ENCODE measurements at places on chromosomes 12 and 14.

DNA sequence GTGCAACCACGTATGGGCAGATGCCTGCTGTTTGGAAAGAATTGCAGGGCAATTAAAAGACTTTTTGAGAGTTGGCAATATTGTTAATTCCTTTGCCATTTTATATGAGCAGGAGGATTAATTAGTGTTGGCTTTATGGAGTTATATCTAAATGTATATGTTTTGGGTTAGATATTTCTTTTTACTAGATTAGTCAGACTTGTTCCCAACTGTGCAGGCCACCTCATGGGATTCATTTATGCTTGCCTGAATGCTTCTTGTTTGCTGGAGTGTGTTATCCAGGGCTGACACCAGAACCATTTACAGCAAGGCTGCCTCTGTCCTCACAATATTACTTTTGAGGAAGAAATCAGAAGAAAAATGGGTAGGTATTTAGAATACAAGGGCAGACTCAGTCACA lies 192.5 kb downstream of the KTN1 start:
- DNase-seq, result no peak

- DNase-seq, result no peak
Observed at GRCh38 chr14:33352821-33353220, 414.1 kb downstream of the NPAS3 start.

- no peak for DNase-seq
Observed at GRCh38 chr14:101591121-101591520, 29.8 kb downstream of the DIO3 start.

DNA sequence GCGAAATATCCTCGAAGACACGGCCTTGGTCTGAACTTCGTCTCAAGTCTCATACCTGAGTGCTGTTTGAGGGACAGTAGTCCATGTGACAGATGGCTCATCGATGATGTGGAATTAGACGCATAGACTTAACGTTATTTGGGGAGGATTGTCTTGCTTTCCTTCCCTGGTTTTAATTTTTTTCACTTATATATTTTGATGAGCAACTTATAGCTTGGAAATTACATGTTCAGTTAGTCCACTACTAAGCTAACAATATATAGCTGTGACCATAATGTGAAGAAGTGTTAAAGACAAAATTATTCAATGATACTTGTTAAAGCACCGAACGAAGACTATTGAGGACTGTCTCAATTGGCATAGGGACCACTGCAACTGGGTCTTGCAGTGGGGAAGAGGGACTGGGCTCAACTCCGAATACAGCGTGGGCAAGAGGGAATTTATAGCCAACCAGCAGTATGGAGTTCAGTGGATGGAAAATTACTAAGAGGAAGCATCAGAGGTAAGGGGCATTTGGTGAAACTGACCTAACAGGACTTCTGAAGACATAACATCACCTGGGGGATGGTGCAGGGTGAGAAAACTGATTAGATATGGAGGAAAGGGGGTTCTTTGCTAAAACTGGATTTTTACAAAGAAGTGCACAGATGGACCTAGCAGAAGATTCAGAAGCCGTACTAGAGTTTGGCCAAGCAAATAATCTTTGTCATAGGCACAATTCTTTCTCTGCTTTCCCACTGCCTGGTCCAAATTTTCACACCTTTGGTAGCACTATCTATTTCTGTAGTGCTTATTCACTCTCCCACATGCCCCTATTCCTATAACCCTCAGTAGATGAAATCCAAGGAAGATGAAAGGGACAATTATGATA lies 910 bp upstream of the TM7SF3 start:
- no peak for DNase-seq

GRCh38 chr14:76644855-76645518 lies 116.3 kb upstream of the VASH1 start:
- DNase-seq, result peak; percentile 22

DNA sequence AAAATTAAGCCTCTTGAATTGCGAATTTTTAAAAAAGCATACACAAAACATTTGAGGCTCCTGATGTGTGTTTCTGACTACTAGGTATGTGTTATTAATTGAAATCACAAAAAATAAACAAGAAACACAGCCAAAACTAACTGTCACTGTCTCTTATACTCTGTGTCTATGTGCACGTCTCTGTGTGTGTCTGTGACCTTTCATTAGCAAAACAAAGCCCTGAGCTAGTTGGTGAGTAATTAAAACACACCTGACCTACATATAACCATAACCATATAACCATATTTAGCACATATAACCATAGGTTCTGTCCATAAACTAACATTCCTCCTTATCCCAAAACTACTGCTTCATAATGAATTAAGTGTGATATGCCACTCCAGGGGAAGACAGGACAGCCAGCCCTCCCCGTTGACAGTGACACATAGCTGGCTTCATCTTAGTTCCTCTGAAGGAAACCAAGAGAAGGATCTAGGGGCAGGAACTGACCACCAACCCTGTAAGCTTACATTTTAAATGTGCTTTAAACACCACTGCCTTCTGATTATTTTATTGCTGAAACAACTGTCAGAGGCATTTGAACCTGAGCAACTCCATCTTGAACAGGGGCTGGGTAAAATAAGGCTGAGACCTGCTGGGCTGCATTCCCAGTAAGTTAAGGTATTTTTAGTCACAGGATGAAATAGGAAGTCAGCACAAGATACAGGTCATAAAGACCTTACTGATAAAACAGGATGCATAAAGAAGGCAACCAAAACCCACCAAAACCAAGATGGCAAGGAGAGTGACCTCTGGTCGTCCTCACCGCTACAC lies 106.7 kb downstream of the PPP2R5E start:
- no peak for DNase-seq

DNA sequence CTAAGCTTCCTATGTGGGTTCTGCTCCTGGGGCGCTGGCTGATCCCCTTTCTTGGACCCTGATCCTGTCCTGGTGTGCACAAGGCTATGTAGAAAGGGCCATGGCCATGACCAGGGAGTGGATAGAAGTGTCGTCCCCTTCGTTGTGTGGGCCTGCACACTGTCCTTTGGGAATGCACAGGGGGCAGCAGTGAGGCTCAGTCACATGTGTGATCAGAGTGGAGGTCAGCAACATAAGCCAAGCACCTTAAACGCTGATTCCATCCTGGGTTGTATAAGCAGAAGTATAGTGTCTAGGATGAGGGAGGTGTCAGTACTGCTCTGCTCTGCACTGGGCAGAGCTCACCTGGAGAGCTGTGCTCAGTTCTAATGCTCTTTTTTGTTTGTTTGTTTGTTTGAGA lies 48.4 kb downstream of the ESRRB start:
- no peak for DNase-seq

DNA sequence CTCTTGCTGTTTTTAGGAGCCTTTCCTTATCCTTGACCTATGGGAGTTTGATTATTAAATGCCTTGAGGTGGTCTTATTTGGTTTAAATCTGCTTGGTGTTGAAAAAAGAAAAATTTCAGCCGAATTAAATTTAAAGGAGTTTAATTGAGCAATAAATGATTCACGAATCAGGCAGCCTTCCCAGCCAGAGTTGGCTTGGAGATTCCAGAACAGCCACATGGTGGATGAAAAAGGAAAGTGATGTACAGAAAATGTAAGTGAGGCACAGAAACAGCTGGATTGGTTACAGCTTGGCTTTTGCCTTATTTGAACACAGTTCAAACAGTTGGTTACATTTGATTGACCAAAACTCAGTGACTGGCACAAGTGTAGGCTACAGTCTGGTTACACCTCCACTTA lies 69.7 kb downstream of the WASHC3 start:
- DNase-seq, result no peak

- no peak for DNase-seq
Observed at GRCh38 chr14:98919434-98919833, 352.6 kb downstream of the BCL11B start.

DNA sequence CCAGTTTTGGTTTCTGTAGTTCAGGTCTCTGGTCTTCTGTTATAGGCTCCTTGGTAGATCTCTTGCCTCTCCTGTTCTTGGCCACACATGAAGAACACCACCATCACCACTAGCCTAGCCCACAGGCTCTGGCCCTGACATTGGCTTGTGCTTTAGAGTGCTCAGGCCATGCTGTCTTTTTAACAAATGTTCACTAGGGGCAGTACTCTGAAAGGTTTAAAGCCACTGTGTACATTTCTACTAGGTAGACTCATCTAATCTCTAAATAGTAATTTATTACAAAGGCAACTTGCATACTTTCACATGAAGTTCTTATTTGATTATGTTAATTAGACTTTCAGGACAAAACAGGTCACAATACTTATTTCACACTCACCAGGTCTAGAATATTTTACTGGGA lies 38.3 kb downstream of the PDE6H start:
- DNase-seq, result no peak

DNA sequence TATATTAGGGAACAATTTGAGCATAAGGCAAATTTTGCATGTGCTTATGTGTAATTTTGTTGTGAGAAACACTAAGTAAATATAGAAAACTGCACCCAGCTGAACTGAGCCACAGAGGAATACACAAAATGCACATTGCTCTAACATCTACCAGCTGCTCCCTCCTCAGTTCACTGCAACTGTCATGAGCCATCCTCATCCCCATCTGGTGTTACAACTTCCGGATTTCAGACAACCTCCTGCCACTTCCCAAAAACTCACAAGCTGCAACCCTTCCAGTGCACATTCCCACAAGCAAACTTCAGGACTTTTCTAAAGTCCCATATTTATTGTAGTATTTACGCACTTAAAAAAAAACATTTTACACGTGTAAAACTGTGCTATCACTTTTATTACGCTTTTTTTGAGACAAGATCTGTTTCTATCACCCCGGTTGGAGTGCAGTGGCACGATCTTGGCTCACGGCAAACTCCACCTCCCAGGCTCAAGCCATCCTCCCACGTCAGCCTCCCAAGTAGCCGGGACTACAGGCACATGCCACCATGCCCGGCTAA lies 169.1 kb upstream of the TBX3 start:
- no peak for DNase-seq

GRCh38 chr14:90344331-90345238 lies 12.8 kb upstream of the NRDE2 start:
- DNase-seq, result no peak

DNA sequence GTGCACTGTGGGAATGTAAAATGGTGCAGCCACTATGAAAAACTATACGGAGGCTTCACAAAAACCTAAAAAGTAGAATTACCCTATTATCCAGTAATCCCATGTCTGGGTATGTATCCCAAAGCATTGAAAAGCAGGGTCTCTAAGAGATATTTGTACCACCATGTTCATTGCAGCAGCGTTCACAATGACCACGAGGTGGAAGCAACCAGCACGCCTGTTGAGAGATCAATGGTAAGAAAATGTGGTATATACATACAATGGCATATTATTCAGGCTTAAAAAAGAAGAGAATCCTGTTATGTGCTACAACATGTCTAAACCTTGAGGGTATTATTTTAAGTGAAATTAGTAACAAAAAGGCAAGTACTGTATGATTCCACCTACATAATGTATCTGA lies 910 bp upstream of the NOPCHAP1 start:
- no peak for DNase-seq

DNA sequence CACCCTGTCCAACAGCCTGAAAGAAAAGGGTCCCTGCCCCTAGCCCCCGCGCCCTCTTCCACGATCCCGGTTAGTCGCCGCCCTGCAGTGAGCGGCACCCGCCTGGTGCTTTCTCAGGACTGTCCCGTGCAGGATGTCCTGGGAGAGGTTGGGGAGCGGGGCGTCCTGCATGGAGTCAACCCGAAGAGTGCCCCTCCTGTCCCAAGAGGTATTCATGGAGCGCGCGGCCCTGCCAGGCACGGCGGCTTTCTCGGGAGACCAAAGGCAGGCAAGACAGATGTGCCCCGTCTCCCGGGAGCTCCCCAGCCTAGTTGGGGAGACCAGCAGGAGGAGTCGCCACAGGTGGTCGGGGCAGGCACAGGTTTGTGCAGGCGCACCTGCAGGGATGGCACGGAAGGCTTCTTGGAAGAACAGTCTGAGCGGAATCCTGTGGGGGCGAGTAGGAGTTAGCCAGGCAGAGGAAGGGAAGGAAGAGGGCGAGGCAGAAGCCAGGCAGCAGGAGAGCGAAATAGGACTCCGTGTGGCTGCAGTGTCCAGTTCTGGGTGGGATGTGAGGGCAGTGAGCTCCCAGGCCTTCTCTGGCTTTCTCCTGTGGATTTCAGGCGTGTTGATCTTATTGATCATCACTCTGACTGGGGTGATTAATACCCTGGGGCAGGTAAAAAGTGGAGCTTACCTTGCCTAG lies 723 bp downstream of the SIVA1 start:
- no peak for DNase-seq

GRCh38 chr12:122951406-122951805 lies 14.9 kb downstream of the ABCB9 start:
- no peak for DNase-seq

GRCh38 chr14:100712490-100712889 lies 14.2 kb upstream of the DLK1 start:
- no peak for DNase-seq

- peak; percentile 67 for DNase-seq
Observed at GRCh38 chr14:94180655-94181271, 6.6 kb downstream of the PPP4R4 start.

GRCh38 chr14:75279153-75279762 lies 630 bp downstream of the FOS start:
- peak; percentile 73 for DNase-seq

DNA sequence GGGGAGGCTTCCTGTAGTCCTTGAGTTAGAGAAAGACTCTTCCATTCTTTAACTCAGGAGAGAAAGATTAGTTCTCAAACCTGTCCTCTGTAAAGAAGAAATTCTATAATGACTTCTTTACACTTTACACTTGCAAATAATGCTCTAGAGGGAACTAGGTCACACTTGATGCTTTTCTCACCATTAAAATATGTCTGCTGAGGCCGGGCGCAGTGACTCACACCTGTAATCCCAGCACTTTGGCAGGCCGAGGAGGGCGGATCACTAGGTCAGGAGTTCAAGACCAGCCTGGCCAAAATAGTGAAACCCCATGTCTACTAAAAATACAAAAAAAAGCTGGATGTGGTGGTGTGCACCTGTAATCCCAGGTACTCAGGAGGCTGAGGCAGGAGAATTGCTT lies 6.3 kb downstream of the NTN4 start:
- DNase-seq, result no peak

- DNase-seq, result no peak
Observed at GRCh38 chr14:102140027-102140749, 491 bp downstream of the WDR20 start.

DNA sequence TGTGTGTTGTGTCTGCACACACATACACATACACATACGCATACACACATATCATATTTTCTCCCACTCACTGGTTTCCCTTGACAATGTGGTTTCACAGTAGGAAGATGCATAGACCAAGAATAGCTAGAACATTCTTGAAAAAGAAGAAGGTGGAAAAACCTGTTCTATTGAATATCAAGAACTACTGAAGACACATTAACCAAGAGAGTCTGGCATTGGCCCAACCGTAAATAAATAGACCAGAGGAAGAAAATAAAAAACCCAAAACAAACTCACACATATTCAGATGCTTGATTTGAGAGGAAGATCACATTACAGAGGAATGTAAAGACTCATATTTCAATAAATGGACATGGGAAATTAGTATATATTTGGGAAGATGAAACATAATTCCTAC lies 311.3 kb downstream of the FOXG1 start:
- DNase-seq, result no peak

Measured in globus pallidus (tissue), 1 donor.